ENCODE measurements at places on chromosomes 1 and 21. TPM values are rescaled to one million over a fixed set of nuclear protein-coding genes. Genes with fewer than 3 reads are reported as not detected.

- no peak for DNase-seq
Observed at GRCh38 chr1:223227031-223227430, 84.0 kb upstream of the TLR5 start.

DNA sequence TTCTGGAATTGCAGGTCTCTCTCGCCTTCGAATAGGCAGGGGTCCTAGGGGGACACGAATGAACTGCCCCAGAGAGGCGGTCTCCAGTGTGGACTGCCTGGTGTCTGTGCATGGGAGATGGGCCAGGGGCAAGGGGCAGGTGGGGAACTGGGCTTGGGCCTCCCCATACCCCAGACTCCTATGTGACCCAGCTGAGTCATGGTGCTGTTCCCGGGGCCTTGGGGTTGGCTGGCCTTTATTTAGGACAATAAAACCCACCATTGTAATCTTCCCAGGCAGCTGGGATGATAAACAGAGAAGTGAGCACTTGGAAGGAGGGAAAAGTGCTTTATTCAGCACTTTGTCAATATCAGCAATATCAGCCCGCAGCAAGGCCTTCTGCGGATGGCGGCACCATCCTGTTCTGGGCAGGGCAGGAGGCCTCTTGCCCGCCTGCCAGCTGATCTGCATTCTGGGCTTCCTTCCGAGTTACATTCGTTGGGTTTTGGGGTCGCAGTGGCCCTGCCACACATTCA lies 209.0 kb upstream of the TMEM51 start:
- no peak for DNase-seq

DNA sequence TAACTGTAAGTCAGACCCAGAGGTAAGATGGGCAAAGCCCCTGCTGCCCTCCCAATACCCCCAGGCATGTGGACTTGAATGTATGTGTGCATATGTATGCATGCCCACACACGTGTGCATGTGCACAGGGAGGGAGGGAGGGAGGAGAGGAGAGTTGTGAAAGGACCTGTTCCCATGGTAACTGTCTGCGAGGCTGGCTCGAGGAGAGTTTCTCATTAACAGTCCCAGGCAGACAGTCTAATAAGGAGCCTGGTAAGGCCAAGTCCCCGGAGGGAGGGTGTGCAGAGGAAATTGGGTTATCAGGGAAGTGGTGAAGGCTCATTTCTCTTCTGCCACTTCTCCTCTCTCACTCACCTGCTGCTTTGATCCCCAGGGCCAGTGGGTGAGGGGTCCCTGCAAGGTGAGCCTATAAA lies 74.9 kb downstream of the NFASC start:
- no peak for DNase-seq

DNA sequence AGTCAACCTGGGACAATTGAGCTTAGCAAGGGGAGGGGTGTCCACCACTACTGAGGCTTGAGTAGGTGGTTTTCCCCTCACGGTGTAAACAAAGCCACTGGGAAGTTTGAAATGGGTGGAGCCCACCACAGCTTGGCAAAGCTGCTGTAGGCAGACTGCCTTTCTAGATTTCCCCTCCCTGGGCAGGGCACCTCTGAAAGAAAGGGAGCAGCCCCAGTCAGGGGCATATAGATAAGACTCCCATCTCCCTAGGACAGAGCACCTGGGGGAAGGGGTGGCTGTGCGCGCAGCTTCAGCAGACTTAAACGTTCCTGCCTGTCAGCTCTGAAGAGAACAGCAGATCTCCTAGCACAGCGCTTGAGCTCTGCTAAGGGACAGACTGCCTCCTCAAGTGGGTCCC lies 758.4 kb downstream of the LTN1 start:
- DNase-seq = no peak

Gene SDC3
- total RNA-seq = 0.04 TPM

- no peak for DNase-seq
Observed at GRCh38 chr1:234837713-234838112, 227.7 kb upstream of the IRF2BP2 start.

- no peak for DNase-seq
Observed at GRCh38 chr1:22080191-22080590, 27.7 kb downstream of the CDC42 start.

DNA sequence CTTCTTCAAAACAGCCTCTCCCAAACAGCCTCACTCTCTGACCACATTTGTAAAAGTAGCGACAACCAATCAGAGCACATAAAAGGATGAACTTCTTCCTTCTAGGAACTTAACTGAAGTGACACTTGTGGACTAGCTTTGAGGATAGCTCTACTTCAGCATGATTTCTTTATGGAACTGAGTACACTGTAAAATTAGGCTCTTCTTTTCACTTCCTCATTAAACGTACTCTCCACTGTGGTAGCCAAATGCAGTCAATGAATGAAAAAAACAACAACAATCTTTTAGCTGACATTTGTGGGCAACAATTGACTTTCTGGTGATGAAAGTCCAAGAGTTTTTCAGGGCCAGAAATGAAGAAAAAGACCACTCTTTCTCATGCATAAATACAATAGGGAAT lies 9.6 kb downstream of the LRRC53 start:
- DNase-seq = no peak

DNA sequence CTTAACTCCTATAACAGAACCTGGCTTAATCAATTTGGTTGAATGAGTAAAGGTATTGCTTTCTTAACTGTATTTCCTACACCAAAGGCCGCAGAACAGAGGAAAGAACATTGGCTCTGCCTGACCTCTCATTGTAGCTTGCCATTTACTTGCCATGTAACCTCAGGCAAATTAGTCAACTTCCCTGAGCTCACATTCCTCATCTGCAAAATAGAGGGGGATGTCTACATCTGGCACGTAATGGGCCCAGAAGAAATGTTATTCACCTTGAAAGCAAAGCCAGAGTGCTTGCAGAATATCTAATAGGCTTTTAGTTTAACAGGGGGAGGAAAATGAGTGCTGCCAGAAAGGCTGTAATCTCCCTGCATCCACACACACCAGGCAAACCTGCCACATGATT lies 44.3 kb downstream of the LAMC2 start:
- no peak for DNase-seq

DNA sequence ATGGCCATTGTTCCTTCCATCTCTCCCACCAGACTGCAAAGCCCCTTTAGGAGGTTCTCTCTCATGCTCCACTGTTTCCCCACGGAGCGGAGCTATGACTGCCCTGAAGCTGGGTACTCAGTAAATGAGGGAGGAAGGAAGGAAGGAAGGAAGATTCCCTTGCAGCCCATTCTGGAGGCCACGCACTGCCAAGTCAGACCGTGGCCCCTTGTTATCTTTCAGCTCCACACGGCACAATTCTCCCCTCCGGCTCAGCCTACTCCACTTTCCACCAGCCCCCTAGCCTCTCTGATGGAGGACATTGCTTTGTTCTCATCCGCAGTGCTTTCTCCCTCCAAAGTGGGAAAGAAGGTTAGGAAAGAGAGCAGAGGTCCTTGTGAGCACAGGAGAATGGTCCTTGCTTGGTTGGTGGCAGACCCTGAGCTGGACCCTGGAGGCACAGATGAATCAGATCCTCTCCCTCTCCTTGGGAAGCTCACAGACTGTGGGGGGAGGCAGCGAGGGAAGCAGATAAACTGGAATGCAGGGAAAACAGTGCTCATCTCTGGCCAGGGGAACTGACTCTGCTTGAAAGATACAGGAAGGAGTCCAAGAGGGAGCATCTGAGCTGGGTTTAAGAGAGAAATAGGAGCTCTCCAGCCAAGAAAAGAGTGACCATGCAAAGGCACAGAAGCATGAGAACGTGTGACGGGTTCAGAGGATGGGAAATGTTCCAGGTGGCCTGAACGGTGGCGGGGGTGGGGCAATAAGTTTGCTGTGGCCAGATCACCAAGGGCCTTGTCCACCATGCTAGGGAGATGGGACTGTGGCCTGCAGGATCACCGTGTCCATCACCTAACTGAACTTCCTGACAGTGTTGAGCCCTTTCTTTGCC lies 52.6 kb downstream of the GLIS1 start:
- DNase-seq = no peak

DNA sequence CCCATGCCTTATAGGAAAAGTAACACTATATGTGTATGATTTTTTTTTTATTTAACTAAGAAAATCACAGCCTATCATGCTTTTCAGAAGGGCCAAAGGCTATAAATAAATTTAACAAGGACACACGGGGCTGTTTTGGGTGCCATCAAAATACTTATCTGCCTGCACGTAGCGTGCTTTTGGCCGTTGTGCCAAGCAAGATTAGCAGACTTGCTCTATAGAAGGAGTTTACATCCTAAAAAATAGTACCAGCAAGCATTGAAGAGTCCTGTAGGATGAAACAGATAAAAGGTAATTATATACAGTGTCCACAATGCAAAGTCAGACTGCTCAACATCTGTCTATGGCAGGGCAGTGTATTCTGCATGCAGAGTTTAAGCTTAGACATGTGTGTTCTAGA lies 3.7 kb downstream of the OLIG1 start:
- no peak for DNase-seq

- no peak for DNase-seq
Observed at GRCh38 chr1:20425622-20426021, 60.4 kb downstream of the CAMK2N1 start.

- no peak for DNase-seq
Observed at GRCh38 chr21:44286716-44287632, 1.3 kb downstream of the AIRE start.

DNA sequence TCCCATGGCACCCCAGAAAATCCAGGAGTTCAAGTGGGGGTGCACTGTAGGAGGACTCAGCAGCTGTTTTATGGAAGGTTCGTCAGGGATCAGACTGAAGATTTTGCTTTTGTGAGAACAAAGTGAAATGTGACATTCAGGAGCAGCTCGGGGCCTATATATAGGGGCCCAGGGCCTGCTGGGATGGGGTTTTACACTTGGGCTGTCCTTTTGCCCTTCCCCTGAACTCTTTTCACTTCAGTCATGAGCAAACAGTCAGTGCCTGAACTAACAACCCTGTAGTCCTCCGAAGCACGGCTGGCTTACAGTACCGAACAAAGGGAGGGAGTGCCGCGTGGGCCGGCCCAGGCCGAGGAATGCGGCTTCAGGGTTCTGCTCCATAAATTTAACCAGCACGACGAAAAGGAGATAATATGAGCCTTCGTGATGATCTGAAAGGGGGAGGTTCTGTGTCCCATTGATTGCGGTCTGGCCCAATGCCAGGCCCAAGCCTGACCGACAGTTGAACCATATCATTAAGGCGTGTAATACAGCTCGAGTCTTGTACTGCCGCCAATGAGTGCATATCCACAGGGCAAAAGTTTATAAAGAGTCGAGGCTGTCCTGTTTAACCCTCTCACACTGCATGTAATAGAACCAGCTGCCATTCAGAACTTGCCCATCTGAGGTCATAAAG lies 139.9 kb downstream of the DHRS3 start:
- peak; percentile 66 for DNase-seq

DNA sequence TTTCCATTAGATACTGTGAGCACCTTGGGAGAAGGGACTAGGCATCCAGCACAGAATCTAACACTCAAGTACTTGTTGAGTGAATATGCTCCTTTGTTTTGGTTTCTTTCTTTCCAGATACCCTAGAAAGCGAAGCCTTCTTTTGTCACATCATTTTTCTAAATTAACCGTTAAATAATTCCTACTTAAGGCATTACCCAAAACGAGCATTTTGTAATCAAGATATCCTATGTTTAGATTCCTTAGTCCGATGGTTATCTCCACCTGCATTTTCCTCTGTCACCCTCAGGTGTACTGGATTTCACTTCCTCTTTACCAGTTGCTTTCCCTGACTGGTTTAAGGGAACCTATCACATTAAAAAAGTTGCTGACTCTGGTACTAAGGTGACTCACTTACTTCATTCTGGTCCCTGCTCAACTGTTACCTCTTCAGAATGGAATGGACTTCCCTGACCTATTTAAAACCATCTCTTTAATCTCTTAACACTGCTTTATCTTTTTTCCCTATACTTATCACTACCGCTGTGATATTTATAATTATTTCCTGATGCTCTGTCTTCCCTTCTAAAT lies 3.2 kb downstream of the B3GALNT2 start:
- DNase-seq = no peak

Gene SPRR2E
- total RNA-seq = not detected

- DNase-seq = no peak
Observed at GRCh38 chr1:111412839-111413238, 14.7 kb downstream of the OVGP1 start.

Gene PAPPA2
- total RNA-seq = 0.07 TPM

DNA sequence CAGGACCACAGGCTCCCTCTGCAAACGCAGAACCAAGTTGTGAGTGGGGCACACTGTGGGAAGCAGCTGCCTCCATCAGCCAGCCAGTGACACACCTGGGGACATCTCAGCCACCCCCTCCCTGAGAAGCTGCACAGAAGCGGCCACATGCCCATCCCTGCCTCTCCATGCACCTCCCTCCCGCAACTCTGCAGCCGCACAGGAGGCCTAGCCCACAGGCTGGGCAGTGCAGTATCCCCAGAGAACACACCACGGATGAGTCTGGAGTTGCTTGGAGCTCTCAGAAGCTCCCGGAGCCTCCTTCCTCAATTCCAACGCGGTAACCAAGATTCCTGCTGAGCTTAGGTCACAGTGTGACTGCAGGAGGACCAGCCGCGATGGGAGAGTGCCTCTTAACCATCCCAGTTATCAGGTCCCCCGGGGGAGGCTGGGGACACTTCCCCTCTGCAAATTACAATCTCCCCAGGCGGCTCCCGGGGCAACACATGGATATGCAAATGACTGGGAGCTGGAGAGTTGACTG lies 1.2 kb upstream of the WNT3A start:
- DNase-seq = no peak

GRCh38 chr1:226881515-226882185 lies 11.2 kb downstream of the PSEN2 start:
- peak; percentile 19 for DNase-seq

Gene FNDC5
- not detected for total RNA-seq

GRCh38 chr1:228007801-228008341 lies 1.1 kb downstream of the WNT3A start:
- DNase-seq = no peak

- no peak for DNase-seq
Observed at GRCh38 chr1:168321945-168322344, 41.3 kb downstream of the TBX19 start.

DNA sequence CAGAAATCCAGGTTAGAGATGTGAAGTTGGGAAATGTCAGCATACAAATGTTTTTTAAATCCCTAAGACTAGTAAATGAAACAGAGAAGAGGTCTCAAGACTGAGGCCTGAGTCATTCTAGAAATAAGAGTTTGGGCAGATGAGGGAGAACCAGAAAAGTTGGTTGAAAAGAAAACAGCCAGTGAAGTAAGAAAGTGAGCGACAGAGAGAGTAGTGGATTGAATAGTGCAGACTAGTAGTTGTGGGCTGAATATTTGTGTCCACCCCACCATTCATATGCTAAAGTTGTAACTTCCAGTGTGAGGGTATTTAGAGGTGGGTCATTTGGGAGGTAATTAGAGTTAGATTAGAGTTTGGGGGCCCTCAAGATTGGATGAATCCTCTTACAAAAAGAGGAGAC lies 889.2 kb downstream of the TTLL7 start:
- no peak for DNase-seq

GRCh38 chr1:87210151-87210550 lies 118.5 kb upstream of the LMO4 start:
- no peak for DNase-seq

Measured in activated CD8-positive, alpha-beta T cell treated with anti-CD3 and anti-CD28 coated beads for 36 hours (primary cell).